RPMI7951 (cell line): ENCODE measurements at places on chromosomes 7 and 10. TPM values are rescaled to one million over a fixed set of nuclear protein-coding genes. Genes with fewer than 3 reads are reported as not detected.
A peak's percentile ranks its signal among the peaks of the same experiment; 100 is the strongest.

DNA sequence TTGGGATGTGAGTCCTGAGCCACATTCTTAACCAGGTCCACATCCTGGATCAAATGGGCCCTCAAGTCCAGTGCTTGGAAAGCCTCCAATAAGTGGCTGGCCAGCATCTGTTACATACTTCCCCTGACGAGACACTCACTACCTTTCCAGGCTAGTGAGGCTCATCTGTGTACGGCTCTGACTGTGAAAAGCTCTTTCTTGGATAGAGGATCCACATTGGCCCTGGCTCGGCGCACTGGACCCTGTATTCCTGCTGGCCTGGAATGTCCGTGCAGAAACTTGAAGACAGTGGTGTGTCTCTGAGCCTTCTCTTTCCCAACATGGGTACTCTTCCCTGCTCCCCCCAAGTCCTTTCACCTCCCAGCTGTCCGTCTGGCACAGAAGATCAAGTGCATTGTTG is 35.5 kb downstream of the MYL10 start:
- no peak for DNase-seq

DNA sequence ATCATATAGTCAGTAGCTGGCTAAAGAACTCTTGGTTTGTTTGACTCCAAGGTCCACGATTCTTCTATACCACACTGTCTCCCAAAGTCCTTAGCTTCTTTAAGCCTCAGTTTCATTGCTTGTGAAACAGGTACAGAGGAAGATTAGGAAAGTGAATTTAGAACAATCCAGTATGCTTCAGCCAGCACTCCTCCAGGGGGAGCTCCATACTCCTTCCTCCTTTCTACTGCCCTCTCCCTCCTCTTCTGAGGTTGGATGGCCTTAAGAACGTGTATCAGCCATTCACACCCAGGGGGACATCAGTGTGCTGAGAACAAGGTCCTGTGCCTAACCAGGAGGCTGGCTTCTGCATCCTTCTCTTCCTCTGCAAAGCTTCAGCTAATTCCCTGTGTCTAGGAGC is 54.8 kb upstream of the CALD1 start:
- peak; percentile 64 for DNase-seq

CCDC201 gene
- not detected in 2 replicates for total RNA-seq

KCNH2 gene
- not detected in 2 replicates for total RNA-seq

ELAPOR2 gene
- 0.10 and 0.12 TPM in 2 replicates for total RNA-seq

DNA sequence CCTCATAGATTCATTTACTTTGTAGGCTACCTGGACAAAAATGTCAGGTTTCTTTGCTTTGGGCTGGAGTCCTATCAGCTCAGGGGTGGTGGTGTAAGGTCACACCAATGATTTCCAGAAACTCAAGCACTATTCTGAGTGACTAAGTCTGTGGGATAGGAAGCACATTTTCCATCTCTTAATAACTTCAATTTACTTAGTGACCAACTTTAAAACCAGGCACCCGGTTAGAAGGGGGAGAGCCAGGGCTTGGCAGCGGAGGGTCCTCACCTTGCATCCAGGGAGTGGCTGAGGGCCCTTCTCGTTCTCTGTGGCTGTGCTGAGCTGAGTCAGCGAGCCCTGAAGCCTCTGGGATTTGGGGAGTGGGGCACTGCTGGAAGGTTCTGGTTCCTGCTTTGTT is 6.7 kb downstream of the CHST3 start:
- no peak for DNase-seq

GRCh38 chr10:43355749-43356371 is 15.6 kb upstream of the FXYD4 start:
- peak; percentile 58 for DNase-seq

- no peak for DNase-seq
Measured at GRCh38 chr7:80651471-80651870, 13.0 kb downstream of the CD36 start.

SLC29A3 gene
- 0.39 and 1.2 TPM in 2 replicates for total RNA-seq

- DNase-seq, result peak; percentile 51
Measured at GRCh38 chr10:7354330-7355047, 56.3 kb downstream of the SFMBT2 start.

DNA sequence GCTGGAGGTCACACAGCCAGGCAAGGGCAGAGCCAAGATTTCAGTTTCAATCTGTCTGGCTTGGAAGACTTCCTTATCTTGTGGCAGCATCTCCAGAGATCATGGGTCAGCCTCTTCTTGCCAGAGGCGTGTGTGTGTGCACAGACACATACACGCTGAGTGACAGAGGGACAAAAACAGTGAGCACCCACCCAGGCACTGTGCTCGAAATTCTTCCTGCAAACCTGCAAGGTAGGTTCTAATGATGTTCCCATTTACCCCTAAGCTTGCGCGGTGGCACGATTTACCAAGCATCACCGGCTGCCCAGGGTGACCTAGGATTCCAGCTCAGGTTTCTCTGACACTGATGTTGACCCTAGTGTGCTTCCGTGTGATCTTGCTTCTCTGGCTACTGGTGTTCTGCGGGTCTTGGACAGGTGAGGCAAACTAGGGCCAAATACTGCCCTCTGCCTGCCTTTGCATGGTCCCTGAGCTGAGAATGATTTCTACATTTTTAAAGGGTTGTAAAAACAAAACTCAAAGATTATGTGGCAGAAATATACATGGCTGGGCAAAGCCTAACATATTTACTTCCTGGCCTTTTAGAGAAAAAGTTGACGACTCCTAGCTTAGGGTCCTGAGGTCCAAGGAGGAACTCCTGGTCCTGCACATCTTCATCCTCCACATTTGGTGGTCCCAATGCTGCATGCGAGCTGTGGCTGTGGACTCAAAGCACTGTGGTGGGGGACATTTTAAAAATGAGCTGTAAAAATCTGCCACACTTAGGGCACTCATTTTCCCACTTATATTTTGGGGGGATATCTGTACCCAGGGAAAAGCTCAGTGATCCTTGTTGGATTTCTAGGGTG is 268.5 kb downstream of the RPS24 start:
- peak; percentile 4 for DNase-seq

- DNase-seq, result no peak
Measured at GRCh38 chr7:2120251-2120660, 112.5 kb downstream of the MAD1L1 start.

DNA sequence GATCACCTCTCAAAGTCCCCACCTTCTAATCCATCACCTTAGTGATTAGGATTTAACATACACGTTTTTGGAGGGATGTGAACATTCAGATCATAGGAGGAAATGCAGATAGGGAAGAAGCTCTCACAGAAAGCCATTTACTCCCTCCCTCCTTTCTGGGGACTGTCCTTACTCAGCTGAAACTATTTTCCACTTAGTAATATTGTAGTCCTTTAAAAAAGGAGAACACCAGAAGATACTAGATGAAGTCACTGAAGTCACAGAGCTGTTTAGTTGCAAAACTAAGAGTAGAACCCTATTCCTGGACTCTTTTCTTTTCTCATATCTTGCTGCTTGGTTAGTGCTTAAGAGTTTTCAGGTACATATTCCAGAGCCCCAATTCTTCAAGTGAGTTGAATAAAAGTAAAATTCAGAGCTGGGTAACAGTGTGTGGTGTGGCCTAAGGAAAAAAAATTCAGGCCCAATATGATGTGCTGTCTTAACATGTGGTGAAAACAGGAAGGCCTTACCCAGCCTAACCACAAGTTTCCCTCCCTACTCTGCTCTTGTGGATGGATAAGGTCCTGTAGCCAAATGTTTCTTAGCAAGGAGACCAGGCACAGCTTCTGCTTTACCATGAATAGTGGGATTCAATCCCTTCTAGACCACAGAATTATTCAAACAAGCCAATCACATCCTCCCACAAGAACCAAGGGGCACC is 135.7 kb downstream of the INHBA start:
- DNase-seq, result peak; percentile 84

RARRES2 gene
- 1.4 TPM in 1 of 2 replicates, not detected in the other for total RNA-seq

GRCh38 chr10:60170250-60170649 is 219.4 kb downstream of the ANK3 start:
- no peak for DNase-seq

GRCh38 chr10:173741-174140 is 38.5 kb downstream of the ZMYND11 start:
- no peak for DNase-seq

FAM241B gene
- 0.36 TPM in 1 of 2 replicates, not detected in the other for total RNA-seq

DNA sequence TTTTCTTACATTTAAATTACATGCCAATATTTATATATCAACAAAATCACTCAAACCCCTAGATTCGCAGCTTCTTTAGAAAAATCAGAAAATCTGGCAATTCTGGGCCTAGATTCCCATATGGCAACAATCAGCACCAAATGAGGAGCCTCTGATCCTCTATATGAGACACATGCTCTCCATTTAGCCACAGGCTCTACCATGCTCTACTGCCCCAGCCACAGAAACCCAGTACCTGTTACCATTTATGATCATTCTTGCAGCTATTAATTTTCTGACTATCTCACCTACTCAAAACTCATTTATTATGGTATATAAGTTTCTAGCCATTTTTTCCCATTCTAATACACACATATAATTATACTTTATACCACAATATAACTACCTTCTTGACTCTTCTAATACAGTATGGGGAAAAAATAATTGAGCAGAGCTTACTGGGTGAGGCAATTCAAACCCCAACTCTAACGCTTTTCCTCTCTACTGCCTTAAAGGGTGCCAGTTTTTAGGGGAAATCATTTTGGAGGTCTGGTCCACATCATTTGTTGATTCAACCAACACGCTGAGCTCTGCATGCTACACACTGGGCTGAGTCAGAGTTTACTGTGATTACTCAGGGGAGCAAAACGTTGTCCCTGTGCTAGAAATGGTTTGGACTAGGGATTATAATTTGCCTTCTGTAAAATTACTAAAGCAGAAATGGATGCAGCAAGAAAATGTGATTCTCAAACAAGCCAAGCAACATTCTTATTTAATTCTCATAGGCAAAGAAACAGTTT is 11.6 kb downstream of the PDLIM1 start:
- DNase-seq, result peak; percentile 46

DNA sequence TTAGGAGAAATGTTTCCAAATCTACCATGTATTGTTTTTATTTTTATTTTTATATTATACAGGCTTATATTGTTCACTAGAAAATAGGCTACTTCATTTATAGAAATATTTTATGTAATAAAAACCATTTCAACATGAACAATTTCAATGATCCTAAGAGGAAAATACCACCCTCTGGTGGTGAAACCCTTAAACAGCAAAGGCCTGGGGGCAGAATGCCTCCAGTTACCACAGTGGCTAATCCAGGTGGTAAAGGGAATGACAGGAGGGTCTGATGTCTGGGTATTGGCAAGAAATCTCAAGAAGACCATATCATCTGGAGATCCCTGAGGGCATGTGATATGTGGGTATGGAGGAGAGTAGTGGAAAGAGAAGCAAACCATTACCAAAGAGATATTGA is 19.3 kb downstream of the MACC1 start:
- peak; percentile 35 for DNase-seq

DNA sequence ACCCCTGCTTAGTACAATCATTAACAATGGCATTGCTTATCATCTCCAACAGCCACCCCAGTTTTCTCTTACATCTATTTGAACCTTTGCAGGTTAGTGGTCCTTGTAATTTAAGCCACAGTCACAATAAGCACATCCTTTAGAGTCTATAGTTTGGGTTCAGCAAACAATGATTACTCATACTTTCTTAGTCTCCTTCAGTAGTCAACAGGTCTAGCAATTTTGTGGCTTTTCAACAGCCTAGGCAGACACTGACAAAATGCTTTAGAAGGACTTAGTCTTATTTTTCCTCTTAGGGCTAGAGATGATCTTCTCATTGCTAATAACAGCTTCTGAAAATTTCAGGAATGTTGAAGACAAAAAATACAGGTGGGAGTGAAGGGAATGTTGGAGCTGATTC is 32.3 kb upstream of the FAM204A start:
- peak; percentile 4 for DNase-seq

DNA sequence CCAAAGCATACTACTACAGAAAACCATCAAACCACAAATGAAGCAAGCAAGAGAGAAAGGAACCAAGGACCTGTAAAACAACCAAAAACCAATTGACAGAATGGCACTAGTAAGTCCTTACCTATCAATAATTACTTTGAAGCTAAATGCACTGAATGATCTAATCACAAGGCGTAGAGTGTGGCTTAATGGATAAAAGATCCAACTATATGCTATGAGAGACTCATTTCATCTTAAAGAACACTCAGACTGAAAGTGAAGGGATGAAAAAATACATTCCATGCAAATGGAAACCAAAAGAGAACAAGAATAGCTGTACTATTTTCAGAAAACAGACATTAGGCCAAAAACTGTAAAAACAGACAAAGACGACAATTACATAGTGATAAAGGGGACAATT is 70.7 kb downstream of the CRPPA start:
- no peak for DNase-seq

DNA sequence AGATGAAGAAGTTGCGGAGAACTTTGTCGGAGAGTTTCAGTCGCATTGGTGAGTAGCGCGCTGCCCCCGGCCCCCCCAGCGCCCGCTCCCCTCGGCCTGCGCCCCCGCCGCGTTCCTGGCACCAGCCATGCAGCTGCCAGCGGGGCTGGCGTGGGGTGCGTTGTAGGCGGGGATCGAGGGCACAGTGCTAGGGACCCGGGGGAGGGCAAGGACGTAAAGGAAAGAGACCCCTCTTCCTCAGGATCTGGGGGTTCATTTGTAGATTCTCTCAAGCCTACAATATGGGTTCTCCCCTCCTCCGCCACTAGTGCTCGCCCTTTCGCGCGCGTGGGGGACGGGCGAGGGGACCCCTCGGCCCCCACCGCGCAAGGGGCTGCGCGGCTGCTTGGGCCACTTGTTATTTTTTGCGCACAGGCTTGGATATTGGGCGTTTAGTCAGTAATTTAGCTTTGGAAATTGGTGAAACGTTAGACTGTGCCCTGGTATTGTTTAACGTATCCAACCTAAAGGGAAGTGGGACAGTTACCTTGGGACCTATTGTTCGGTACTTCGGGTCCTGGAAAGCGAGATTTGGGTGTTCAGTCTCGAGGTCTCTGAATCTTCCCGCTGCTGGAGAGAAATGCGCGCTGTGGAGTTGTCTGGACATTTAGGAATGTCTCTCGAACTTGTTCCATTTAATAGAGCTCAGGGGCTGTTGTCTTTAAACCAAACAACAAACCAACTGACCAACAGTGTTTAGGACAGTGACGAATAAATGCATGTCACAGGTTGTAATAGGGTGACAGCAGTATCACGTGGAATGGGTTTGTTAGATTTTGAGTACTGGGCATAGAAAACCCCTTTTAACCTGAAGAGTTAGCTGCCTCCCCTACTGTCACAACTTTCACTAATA is 796 bp downstream of the CDK14 start:
- DNase-seq, result peak; percentile 25

GRCh38 chr7:157517782-157518513 is 181.1 kb downstream of the DNAJB6 start:
- DNase-seq, result no peak

DNA sequence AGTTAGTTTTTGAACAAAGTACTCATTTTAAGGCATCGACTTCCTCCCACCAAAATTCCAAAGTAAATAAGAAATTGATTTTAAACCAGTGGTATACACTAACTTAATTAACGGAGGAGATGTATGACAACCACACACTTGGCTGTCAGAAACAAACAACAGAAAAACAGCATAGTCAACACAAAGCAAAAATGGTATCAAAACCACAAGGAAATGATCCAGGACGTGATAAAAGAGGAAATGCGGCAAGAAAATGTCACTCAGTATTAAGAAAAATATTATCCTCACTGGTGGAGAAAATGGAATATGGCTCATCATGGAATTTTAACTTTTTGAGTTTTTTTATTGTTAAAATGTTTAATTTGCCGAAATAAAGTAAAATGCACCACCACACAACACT is 17.5 kb downstream of the KIAA1549 start:
- no peak for DNase-seq
